Activated CD8-positive, alpha-beta T cell treated with anti-CD3 and anti-CD28 coated beads, Interleukin-2, amount 10 ng/mL, durations not matched to agents 7 days and 5 days (primary cell): ENCODE measurements at places on chromosomes 7 and 10. TPM values are rescaled to one million over a fixed set of nuclear protein-coding genes. Genes with fewer than 3 reads are reported as not detected.
A peak's percentile ranks its signal among the peaks of the same experiment; 100 is the strongest.

GRCh38 chr10:121041906-121042305 lies 190.7 kb downstream of the WDR11 start:
- no peak for DNase-seq

GRCh38 chr10:5381187-5381586 lies 16.4 kb downstream of the UCN3 start:
- no peak for DNase-seq

Gene HOXA11
- not detected for total RNA-seq

DNA sequence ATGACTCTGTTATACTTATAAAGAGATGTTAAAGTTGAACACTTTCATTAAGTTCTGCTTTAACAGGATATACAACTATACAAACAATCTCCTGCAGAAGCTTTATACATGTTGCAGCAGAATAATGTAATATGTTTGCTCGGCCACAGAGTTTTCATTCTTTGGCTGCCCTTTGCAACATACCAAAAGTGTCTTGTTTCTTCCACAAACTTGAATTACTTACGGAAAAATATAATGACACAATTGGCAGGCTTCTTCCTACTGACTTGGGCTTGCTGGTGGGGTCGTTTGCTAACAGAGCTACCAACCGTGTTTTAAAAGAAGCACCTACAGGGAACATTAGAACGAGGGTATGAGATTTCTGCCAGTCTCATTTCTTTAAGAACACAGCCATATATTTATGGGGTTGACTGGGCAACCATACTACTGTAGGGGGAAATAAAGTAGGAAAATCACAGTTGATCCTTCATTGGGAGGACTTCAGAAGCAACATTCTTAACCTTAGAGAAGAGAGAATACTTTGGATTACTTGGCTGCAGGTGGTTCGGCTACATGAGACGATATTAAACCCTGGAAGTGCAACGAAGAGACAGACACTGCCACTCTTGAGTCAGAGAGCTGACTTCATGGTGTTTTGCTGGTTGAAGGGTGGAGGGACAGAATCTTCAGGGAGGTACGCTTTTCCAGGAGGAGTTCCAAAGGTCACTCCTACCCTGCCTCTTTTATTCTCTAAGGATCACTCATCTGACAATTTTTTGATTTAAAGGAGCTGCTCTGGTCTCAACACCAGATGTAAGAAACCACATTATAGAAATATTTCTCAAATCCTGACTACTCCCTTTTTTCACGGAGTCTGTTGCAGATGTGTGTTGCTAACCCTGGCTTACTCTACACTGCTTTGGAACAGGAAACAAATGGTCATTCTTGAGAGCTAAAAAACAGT lies 123.9 kb downstream of the SEMA3C start:
- DNase-seq, result no peak

GRCh38 chr10:120727001-120727400 lies 124.2 kb upstream of the WDR11 start:
- DNase-seq, result no peak

GRCh38 chr7:114979388-114979787 lies 57.5 kb downstream of the MDFIC start:
- DNase-seq, result no peak

DNA sequence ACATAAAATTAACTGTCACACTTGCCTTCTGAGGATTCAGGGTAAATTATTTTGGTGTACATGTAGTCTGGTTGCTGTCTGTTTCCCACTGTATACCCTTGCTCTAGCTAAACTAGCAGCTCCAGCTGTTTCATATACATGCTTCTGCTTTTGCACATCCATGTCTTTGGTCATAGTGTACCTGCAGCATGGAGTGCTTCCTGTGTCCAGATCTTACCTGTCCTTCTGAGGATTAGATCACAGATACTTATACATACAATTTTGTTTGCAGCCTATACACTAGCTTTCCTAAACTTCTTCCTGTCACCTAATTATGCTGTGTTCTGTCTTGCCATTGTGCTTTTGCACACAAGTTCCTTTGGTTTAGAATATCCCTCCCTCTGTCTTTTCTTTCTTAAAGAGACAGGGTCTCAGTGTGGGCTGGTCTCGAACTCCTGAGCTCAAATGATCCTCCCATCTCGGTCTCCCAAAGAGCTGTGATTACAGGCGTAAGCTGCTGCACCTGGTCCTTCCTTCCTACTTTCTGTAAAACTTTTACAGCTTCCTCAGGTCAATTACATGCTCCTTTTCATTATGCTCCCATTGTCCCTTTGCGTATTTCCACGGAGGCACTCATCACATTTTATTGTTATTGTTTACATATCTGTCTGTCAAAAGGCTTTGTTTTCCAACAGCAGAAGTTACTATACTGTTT lies 33.8 kb downstream of the TPST1 start:
- DNase-seq, result no peak

Gene NEUROG3
- not detected for total RNA-seq

GRCh38 chr7:108231221-108231620 lies 101.1 kb upstream of the LAMB4 start:
- DNase-seq, result no peak

DNA sequence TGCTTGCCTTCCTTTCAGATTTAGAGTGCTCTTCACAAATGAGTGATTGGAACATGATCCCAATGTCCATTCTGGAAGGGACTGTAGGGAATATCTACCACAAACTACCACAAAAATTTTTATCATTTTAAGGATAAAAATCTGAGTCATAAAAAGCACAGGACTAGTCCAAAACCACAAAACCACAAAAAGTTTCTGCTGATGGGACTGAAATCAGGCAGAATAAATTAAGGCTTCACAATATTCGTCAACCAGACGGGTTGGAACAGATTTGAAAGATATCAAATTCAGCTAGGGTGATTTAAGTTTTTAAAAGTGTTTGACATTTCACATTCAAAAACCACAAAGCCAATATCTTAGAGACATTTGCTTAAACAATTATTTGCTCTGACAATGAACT lies 100.1 kb upstream of the PTN start:
- DNase-seq, result no peak

- DNase-seq, result no peak
These were observed 13.2 kb downstream of the ALKBH4 start for GRCh38 chr7:102451371-102452054.

DNA sequence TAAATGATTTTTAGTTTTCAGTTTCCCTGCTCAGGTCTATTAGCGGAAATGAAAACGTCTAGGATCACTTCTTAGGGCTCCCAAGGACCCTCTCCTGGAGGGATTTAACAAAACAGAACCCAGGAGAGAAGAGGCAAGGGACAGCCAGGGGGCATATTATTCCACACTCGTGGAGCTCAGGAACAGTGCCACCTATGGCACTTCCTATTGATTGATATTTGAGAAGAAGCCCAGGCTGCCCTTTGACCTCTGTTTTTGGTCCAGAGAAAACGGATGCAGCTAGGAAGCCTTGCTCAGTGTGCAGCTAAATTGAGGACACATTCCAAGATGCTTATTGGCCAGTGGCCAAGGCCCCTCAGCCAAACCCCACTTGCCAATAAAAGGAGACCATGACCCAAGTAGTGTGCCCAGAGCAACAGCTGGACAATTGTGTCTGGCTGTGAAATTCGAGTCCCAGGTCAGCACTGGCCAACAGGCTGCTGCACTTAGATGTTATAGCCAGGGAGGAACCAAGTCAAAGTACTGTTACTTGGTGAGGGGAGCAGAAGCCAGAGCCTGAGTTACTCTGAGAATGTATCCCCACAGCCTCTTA lies 24.0 kb upstream of the GPNMB start:
- DNase-seq, result no peak

GRCh38 chr10:23344241-23344841 lies at the start of gene C10orf67:
Gene C10orf67 (minus strand): TSS chr10:23344797. CDS start chr10:23344774, 23 bp downstream.
- DNase-seq, result no peak

- no peak for DNase-seq
These were observed 32.7 kb downstream of the SEM1 start for GRCh38 chr7:96676919-96677318.

GRCh38 chr7:1535100-1535458 lies 4.6 kb downstream of the MAFK start:
- DNase-seq, result no peak

- peak; percentile 42 for DNase-seq
These were observed 4.4 kb downstream of the BAG3 start for GRCh38 chr10:119655566-119656001.

Gene CNNM1
- 0.13 TPM for total RNA-seq

Gene COL17A1
- total RNA-seq, result not detected

GRCh38 chr7:23343806-23344475 lies 44.8 kb downstream of the MALSU1 start:
- DNase-seq, result no peak

DNA sequence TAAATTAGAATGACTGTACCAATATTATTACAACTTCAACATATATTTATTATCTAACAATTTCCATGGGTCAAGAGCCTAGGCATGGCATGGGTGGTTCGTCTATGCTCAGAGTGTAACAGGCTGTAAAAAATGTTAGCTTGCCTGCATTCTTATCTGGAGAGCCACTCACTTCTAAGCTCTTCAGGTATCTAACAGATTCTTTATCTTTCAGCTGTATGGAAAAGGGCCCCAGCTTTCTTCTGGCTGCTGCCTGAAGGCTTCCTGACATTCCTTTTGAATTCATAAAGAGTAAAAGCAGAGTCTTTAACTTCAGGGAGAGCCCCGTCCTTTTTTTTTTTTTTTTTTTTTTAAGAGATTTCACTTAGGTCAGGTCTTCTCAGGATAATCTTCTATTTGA lies 648.8 kb downstream of the NXPH1 start:
- DNase-seq, result no peak

Gene NUTM2E
- 0.13 TPM for total RNA-seq

GRCh38 chr10:77442699-77443189 lies 194.9 kb downstream of the KCNMA1 start:
- DNase-seq, result no peak

- no peak for DNase-seq
These were observed 23.4 kb upstream of the SGCE start for GRCh38 chr7:94679358-94679757.

Gene EPO
- total RNA-seq, result not detected

Gene ZPBP
- not detected for total RNA-seq

Gene ITIH5
- not detected for total RNA-seq

DNA sequence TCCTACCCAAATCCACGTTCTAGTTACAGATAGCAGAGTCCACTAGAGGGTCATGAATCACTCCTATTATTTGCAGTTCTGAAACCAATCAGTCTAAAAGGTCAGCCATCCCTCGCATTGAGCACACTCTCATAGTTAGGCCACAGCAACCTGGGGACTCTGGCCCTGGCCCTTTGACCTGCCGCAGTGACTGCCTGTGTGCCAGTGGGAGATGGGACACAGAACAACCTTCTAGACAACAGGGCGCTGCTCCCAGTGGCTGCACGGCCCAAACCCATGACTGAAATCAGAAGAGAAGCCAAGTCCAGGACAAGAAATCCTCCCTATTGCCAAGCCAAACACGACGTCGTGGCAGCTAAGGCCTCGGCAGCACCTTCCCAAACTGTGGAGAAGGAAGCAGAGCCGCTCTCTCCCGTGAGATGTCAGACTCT lies 158.5 kb downstream of the HERPUD2 start:
- DNase-seq, result no peak

DNA sequence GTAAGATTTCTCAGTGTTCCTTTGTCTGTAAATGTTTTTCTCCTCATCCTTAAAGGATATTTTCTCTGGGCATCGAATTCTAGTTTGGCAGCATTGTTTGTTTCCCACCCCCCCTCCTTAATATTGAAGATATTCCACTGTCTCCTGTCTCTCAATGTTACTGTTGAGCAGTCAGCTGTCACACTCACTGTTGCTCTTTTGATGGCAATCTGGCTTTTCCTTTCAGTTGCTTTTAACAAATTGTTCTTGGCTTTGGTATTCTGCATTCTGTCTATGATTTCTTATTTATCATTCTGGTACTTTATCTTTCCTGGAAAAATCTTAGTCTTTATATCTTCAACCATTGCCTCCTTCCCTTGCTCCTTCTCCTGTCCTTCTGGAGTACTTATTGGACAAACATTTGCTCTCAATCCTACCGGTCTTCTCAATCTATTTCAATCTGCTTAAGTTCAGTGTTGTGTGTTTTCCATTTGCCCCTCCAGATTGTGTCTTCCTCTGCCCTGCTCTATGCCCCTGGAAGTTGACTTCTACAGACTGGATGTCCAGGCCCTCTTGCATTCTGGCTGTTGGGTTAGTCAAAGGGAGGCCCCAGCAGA lies 9.3 kb upstream of the GTPBP4 start:
- DNase-seq, result no peak

- DNase-seq, result no peak
These were observed 57.0 kb downstream of the ZNF277 start for GRCh38 chr7:112263519-112263918.

DNA sequence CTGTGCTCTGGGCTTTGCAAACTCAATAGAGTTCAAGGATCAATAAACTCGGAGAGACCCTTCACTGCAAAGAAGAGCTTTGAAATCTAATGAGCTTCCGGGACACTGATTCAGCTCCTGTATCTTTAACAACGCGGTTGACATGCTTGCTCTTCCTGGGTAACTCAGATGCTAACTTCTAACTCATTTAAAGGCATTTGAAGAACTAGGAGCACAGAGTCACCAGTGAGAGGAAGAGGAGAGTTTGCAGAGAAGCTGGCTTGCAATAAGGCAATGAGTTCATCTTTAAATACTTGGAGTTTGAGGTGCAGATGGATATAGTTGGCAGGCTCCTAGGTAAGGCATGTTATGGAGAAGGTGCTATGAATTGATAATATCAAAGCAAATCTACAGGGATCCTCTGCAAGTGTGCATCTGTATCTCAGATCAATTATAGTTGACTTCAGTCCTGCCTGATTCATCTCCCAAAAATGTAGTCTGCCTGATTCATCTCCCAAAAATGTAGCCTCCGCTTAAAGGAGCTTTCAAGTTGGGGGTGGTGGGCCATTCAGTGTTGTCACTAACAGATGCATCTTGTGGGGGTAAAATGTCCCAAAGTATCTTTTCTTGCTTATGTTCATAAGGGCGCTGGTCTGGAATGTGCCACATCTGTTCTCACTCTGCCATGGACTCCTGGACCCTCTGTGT lies 182.5 kb upstream of the PRSS58 start:
- no peak for DNase-seq

GRCh38 chr7:50660040-50660829 lies 95.0 kb upstream of the DDC start:
- peak; percentile 78 for DNase-seq

DNA sequence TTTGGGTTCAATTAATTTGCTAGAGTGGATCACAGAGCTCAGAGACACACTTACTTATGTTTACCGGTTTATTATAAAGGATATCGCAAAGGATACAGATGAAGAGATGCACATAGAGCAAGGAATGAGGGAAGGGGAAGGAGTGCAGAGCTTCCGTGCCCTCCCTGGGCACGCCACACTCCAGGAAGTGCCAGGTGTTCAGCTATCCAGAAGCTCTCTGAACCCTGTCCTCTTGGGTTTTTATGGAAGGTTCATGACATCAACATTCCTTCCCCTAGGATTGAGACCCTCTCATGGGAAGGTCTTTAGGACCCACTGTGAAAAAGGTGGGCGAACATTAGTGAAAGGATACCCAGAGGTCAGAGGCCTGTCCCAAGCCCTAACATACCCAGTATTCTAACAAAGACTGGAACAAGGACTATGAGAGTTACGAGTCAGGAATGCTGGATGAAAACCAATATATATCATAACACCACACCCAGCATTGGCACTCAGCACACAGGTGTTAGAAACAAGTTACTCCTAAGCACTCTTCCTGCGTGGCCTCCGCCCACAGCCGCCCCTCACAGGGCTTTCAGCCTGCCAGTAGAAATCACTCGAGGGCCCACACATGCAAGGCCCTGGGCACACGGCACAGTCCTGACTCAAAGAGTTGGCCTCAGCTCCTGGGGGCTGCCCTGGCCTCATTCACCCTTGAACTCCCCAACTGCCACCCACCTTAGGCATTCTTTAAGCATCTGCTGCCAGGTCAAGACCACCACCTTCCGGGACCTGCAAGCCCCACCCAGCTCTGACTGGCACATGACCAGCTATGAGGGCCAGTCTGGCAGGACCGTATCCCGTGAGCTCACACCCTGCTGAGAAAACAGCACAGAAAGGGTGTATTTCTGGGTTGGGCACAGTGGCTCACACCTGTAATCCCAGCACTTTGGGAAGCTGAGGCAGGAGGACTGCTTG lies 5.6 kb upstream of the AIFM2 start:
- DNase-seq, result no peak

Gene PIK3AP1
- total RNA-seq, result 6.8 TPM
